NCI-H2081 (cell line): ENCODE measurements at places on chromosomes 6 and 20.

- DNase-seq: no peak
These were observed 477.4 kb downstream of the FRK start for GRCh38 chr6:115583290-115583689.

DNA sequence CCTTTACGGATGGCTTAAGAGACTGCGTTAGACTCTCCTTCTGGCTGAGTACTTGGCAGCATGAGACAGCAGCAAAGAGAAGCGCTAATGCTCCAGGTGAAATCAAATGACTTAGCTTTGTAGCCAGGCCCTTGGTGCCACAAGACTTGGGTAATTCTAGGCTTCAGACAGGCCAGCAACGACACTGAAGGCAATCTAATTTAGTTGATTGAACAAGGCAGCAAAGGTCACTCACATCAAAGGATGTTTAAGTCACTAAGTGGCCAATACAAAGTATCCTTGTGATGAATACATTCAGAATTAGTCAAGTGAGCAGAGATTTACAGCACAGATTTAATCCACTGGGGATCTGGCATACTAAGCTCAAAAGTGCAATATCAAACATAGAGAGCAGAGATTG, 113.2 kb downstream of the FAM83B start:
- no peak for DNase-seq

- no peak for DNase-seq
These were observed 50.4 kb downstream of the BANF2 start for GRCh38 chr20:17749978-17750721.

DNA sequence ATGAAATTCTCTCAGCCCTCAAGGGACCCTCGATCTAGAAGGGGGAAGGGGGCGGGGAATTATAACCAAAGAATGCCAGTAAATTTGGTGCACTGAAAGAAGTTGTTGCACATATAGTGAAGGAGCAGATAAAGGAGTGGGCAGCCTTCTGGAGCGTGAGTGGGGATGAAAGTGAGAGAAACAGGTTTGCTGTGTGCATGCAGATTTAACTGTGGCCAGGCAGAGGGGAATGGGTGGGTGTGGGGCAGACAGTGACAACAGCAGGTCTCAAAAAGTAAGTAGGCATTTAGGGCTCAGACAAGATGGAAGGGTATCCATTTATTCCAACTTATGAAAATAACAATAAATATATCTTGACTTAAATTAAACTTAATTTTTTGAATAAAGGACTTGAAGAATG, 149.1 kb downstream of the KCNQ5 start:
- DNase-seq: no peak

- DNase-seq: no peak
These were observed 1.2 kb downstream of the FOXO3 start for GRCh38 chr6:108561742-108562502.

- no peak for DNase-seq
These were observed at the start of gene CDH4 for GRCh38 chr20:61251529-61252393. CDH4 (plus strand) TSS chr20:61252261.

- DNase-seq: no peak
These were observed 238.2 kb downstream of the GMDS start for GRCh38 chr6:2007165-2007564.
